T-helper 17 cell (primary cell): ENCODE measurements at places on chromosomes 2 and 18. TPM values are rescaled to one million over a fixed set of nuclear protein-coding genes. Genes with fewer than 3 reads are reported as not detected.

DNA sequence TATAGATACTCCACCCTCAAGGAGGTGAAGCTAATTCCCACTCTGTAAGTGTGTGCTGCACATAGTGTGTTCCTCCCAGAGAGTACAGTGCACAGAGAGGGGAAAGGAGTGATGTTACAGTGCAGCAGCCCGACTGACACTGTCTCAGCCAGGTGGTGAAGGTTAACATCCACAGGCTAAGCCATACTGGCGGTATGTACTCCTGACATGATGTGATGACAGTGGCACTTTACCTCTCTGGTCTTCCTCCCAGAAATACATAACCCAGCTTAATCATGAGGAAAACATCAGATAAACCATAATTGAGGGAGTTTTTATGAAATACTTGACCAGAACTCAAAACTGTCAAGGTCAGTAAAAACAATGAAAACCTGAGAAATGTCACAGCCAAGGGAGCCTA, 107.1 kb downstream of the RAB3GAP1 start:
- DNase-seq, result no peak

DNA sequence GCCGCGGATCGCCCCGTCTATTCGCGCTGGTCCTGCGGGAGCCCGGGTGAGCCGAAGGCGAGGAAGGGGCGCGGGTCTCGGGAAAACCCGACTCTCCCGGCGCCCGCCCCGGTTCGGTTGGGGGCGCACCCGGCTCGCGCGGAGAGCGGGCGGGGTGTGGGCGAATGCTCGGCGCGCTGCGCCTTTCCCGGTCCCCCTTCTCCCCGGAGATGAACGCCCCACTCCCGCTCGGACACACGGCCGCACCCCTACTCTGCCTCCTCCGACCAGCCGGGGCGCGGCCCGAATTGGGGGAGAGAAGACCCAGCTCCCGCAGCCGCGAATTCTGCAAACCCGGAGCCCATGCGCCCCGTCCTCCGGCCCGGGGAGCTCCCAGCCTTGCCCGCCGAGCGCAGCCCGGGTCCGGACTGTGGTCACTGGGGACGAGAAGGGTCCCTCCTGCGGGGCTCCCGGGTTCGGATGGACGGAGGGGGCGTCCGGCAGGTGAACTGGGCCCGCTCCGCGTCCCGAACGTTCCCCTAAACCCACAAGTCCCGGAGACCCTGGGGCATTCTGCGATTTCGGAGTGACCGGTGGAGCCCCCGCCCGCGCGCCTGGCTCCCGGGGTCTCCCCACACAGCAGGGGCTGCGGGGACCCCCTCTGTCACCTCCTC, 734 bp downstream of the KCNG2 start:
- DNase-seq, result no peak

DNA sequence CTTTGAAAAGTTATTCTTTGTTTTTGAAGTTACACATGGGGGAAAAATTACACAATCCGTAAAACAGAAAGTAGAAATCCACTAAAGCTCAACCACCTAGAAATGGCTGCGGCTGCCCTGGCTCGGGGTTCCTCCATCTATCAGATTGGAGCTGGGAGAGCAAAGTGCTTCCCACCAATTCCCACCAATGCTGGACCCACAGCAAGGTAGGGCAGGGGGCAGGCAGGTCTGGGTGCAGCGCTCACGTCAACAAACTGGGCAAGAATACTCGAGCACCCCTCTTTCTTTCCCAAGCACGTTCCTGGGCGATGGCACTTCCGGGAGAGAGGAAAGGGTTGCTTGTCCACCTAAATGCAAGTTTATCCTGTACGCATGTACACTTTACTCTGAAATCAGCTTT, 217.6 kb downstream of the NDUFA10 start:
- no peak for DNase-seq

DNA sequence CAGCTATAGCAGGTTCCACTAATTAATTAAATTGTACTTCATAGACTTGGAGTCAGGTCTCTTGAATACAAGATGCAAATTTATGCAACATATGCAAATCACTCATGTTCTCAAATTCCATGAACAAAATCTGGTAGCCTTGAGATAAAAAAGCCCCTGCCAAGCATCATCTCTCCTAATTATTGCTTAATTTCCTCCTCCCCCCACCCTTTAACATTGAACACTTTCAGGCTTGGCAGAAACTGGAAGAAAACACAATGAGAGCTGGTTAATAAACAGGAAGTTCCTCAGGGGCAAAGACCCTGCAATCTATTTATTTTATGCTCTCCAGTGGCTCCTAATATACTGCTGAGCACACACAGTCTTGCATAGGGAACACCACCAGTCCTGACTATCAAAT, 35.6 kb upstream of the ACVR1 start:
- DNase-seq, result no peak

GRCh38 chr2:235647877-235648276, 154.0 kb downstream of the AGAP1 start:
- DNase-seq, result no peak

- no peak for DNase-seq
These were observed 82.9 kb upstream of the CCDC85A start for GRCh38 chr2:56100791-56101312.

The STRN gene
- 29.2 TPM for total RNA-seq
